Renal cortex interstitium (tissue), 15 donors: ENCODE measurements at places on chromosomes 13 and 19.

- no peak for DNase-seq
Observed at GRCh38 chr19:31535691-31536460, 186.6 kb upstream of the TSHZ3 start.

GRCh38 chr13:57704031-57704430 lies 72.5 kb downstream of the PCDH17 start:
- DNase-seq, result no peak

- DNase-seq, result no peak
Observed at GRCh38 chr19:52028780-52029123, 573 bp upstream of the ZNF614 start.

GRCh38 chr19:46469541-46470185 lies 1.7 kb downstream of the PNMA8A start:
- DNase-seq, result no peak

DNA sequence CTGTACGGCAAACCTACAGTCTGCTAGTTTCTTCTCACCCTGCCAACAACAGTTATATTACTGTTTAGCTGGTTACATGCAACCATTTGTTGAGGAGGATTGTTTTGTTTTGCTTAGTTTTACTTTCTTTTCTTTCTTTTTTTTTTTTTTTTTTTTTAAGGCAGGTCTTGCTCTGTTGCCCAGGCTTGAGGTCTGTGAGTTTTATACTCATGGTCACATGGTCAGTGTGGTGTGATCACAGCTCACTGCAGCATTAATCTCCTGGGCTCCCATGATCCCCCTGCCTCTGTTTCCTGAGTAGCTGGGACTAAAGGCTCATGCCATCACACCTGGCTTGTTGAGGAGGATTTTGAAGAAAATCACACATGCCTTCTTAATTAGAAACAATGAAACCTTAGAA lies 505.6 kb downstream of the GPC5 start:
- DNase-seq, result no peak
